ENCODE measurements at places on chromosomes 2 and 18. TPM values are rescaled to one million over a fixed set of nuclear protein-coding genes. Genes with fewer than 3 reads are reported as not detected.

The CCDC68 gene
- total RNA-seq = 6.0 TPM

The SRSF7 gene
- total RNA-seq = 151 TPM

- DNase-seq = peak; percentile 87
Measured at GRCh38 chr2:20593072-20594034, 57.5 kb downstream of the HS1BP3 start.

DNA sequence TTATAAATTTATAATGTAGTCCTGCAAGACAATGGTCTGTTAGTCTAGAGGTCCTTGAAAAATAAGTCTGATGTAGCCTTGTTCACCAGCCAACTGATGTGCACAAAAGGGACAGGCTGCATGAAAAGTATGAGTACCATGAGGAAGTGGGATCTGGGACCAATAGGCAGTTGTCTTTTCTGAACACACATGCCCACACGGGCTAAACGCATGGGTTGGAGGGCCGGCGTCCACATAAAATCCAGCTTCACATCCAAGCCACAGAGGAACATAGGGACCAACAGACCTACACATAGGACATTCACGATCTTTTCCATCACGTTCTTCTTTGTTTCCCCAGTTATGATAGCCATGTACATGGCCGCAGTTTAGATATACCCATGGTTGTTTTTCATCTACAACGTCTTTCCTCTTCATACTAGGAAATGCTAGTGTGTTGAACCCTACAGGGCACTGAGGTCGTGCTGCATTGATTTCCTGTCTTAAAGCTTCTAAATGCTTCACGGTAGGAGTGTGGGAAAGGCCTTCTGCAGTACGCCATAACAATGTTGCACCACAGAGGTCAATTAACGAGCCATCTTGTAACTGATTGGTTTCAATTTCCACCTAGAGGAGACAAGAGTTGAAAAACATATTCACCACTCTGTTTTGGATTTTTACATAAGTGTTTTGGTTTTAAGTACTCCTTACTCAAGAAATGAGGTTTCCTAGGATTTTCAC is 49.4 kb downstream of the PELI1 start:
- DNase-seq = no peak

- no peak for DNase-seq
Measured at GRCh38 chr2:193584522-193584938, 1389.8 kb upstream of the TMEFF2 start.

DNA sequence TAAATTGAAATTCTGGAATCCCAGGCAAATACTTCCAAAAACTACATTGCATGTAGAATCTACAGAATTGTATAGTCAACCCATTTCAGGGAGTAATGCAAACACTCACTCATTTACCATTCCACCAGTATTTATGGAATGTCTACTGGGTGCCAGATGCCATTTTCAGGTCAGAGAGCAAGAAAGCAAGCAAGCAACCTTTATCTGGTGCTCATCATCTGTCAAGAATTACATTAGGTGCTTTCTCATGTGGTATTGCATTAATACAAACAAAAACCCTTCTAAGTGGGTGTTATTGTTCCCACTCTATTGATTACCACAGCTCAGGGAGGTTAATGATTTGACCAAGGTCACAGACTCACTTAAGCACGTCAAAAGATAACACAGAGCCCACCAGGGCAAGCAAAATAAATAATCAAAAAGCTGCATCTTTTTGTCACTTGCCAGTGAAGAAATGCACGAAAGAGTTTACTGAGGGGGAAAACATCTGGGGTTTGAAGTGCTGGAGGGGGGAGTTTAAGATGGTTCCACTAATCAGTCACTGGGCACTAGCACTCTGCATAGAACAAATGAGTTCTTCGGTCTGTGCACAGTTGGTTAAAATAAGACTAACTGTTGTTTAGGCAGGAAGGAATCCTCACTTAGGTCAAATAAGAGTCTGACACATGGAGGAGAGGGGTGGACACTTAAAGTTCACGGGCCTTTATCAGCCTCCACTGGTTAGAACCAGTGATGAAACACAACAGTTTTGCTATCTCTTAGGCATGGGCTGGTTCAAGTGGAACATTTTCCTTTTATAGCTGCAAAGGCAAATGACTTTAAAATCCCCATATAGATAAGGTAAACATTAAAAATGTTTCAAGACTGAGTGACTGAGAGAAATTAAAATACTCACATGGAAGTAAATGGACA is 208.8 kb downstream of the CDH2 start:
- DNase-seq = no peak

The OTX1 gene
- not detected for total RNA-seq
